ENCODE measurements at places on chromosomes 5 and 9. TPM values are rescaled to one million over a fixed set of nuclear protein-coding genes. Genes with fewer than 3 reads are reported as not detected.

DNA sequence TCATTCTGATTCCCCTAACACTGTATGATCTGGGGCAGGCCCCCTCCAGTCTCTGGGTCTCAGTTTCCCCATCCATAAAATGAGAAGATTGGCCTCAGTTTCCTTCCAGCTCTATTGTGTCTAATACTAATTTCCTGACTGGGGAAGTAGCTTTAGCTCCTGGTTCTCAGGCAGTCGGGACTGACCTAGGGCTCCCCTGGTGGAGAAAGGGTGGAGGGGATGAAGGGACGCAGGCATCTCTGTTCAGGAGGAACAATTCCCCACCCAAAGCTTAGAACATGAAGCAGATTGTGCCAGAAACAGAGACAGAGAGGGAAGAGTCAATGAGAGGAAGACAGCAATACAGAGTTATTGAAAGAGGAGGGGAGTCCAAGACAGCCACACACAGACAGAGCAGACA, 14.2 kb upstream of the PTGS1 start:
- no peak overlapping the region for H3K27ac ChIP-seq
- DNase-seq = no peak
- H3K36me3 ChIP-seq = no peaks in the 10 kb centered on the region
- no peaks in the 10 kb centered on the region for H3K27me3 ChIP-seq
- H3K4me1 ChIP-seq = no peaks in the 10 kb centered on the region

Gene C5orf34
- total RNA-seq = 0.88 TPM

Gene KCNT1
- 0.22 TPM for total RNA-seq

DNA sequence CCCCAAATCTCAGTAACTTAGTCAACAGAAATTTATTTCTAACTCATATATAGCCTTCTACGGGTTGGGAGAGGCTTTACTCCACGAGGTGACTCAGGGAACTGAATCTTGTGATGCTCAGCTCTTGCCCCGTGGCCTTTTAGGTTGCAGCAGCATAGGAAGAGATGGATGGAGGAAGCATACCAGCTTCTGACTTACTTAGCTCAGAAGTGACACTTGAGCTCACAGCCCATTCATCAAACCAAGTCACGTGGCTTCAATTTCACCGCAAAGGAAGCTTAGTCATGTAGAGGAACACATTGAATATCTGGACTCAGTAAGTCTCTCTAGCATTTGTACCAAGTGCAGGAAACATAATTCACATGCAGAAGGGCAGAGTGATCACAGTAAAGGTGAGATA, 124.1 kb upstream of the KCNN2 start:
- H3K36me3 ChIP-seq = no peaks in the 10 kb centered on the region
- no peaks in the 10 kb centered on the region for H3K4me1 ChIP-seq
- no peak overlapping the region for H3K27ac ChIP-seq
- H3K4me3 ChIP-seq = no peak overlapping the region

Gene NRG2
- total RNA-seq = 0.17 TPM

- H3K4me1 ChIP-seq = no peaks in the 10 kb centered on the region
- H3K36me3 ChIP-seq = no peaks in the 10 kb centered on the region
- H3K27ac ChIP-seq = no peak overlapping the region
- no peak overlapping the region for H3K4me3 ChIP-seq
- DNase-seq = no peak
- no peaks in the 10 kb centered on the region for H3K27me3 ChIP-seq
These were observed 281.3 kb upstream of the PANK3 start for GRCh38 chr5:168860503-168860902.

Gene RUFY1
- 21.8 TPM for total RNA-seq

Gene PCDHGA11
- not detected for total RNA-seq

Gene SHC3
- not detected for total RNA-seq
